T-helper 2 cell (primary cell): ENCODE measurements at places on chromosomes 2 and 18.
A peak's percentile ranks its signal among the peaks of the same experiment; 100 is the strongest.

DNA sequence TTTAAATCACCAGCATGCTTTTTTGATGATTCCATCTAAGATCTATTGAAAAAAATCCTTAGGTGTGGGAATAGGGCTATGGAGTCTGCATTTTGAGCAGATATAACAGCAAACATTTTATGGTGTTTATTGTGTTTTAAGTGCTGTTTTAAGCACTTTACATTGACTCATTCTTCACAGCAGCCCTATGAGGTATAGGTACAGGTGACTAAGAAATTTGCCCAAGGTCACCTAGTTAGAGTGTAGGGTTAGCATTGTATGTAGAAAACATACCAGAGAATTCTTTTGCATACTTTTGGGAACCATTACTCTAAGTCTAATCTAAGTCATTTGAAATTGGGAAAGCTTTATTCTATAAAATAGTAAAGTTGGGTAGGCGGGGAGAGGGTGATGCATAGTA lies 31.3 kb downstream of the PPM1B start:
- no peak for DNase-seq

DNA sequence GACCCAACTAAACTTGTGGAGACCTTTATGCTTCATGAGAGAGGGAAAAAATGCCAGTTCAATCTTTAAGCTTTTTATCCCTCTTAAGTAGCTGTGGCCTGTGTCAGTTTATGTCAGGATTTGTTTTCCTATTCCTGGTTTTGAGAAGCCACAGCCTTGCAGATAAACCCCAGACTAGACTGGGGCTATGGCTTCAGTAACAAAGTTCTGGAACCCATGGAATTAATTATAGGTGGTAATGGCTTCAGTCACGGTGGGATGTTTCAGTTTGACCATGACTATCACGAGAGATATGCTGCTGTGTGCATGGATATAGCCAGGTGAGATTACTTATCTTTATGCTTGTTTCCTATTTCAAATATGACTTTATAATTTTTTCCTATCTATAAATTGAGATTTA lies 134.8 kb downstream of the RAPGEF4 start:
- no peak for DNase-seq

- no peak for DNase-seq
Observed at GRCh38 chr2:5758346-5758745, 66.2 kb downstream of the SOX11 start.

DNA sequence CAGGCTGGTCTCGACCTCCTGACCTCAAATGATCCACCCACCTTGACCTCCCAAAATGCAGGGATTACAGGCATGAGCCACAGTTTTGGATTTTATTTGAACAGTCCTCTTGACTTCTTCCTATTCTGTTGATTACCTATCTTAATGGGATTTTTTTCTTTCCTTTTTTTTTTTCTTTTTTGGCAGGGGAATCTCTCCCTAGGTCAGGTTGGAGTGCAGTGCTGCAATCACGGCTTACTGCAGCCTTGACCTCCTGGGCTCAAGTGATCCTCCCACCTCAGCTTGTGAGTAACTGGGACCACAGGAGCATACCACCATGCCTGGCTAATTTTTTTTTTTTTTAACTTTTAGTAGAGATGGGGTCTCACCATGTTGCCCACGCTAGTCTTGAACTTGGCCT lies 2.8 kb downstream of the MTHFD2 start:
- no peak for DNase-seq

GRCh38 chr2:177816766-177817165 lies 255.8 kb downstream of the PDE11A start:
- no peak for DNase-seq

GRCh38 chr18:31302991-31303390 lies 15.0 kb upstream of the DSG1 start:
- DNase-seq, result no peak

DNA sequence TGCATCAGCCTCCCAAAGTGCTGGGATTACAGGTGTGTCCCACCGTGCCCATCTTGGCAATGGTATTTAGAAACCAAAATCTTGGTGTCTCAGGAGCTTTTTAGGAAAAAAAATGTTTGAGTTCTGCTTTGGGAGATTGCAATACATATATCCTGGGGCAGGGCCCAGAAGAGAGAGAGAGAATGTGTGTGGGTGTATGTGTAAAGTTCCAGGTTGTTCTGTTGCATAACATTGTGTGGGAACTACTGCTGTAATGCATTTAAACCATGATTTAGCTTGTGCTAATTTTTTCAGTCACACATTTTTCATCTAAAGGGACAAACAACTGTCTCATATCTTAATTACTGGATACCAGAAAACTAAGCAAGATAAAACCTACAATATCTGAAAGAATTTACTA lies 70.8 kb upstream of the NABP1 start:
- no peak for DNase-seq

DNA sequence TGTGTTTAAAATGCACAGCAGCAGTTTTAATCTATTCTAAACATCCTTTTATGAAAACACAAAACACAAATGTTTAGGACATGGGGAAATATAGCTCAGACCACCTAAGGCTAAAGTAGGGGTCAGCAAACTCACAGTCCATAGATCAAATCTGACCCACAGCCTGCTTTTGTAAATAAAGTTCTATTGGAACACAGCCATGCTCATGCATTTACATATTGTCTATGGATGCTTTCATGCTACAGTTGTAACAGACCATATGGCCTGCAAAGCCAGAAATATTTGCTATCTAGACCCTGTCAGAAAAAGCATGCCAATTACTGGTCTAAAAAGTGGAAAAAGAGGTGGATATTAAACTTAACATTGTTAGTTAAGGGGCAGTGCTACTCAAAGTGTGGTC lies 1105.4 kb upstream of the KLHL29 start:
- DNase-seq, result no peak

GRCh38 chr18:6661692-6662415 lies 67.7 kb upstream of the ARHGAP28 start:
- DNase-seq, result no peak

- no peak for DNase-seq
Observed at GRCh38 chr2:98827625-98828368, 96.9 kb upstream of the MGAT4A start.

- no peak for DNase-seq
Observed at GRCh38 chr2:28172114-28172898, 220.4 kb upstream of the FOSL2 start.

- DNase-seq, result no peak
Observed at GRCh38 chr18:27164905-27165304, 20.2 kb downstream of the CHST9 start.

- DNase-seq, result no peak
Observed at GRCh38 chr2:171095014-171095582, 65.6 kb downstream of the TLK1 start.

- DNase-seq, result no peak
Observed at GRCh38 chr2:146004462-146004861, 1484.5 kb upstream of the ZEB2 start.

DNA sequence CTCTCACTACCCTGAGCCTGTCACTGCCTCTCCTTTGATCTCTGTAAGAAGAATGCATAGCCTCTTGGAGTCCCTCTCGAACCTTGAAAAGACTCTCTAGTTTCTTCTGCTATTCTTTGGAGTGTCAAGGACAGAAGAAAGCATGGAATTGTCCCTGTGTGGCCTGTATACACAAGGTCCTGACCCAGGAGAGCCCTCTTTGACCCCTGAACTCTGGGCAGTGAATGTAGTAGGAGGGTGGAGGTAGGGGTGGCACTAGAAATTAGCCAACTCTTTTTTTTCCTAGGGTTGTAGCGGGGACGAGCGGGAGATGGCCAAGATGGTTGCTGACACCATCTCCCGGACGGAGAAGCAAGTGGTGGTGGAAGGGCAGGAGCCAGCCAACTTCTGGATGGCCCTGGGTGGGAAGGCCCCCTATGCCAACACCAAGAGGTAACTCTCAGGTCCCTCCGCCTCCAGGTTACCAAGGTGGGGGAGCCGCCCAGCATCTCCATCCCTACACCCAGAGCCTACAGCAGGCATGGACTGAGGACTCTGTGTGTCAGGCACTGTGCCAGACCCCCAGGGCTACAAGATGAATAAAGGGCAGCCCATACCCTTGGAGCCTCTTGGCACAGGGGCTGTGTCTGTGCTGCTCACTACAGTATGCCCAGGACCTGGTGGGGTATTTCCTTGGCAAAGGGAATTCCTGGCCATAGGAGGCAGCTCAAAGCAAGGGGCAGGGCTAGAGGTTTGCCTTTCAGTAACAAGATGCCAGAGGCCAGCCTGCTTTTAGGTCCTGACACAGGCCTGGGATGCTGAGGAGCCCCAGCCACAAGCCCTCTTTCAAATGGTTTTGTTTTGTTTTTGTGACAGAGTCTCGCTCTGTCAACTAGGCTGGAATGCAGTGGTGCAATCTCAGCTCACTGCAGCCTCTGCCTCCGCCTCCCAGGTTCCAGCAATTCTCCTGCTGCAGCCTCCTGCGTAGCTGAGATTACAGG lies 16.4 kb downstream of the VIL1 start:
- DNase-seq, result no peak

GRCh38 chr2:198279026-198279425 lies 474.6 kb downstream of the PLCL1 start:
- no peak for DNase-seq

DNA sequence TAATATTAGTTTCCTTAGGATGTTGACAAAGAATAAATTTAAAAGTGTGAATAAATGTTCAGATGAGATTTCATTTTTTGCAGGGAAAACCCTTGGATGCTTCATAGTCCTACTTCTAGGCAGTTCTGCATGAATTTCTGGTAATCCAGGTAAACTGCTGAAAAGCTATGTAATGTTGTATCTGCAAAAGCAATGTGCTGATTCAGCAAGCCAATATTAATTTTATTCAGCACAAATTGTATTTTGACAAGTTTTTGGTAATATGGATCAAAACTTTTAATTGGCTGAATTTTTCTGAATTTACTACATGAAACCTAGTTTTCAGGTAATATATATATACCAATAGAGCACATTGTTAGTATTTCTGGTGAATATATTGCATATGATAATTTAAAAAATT lies 17.8 kb upstream of the RBBP8 start:
- DNase-seq, result no peak

- no peak for DNase-seq
Observed at GRCh38 chr2:159960414-159960813, 102.0 kb downstream of the PLA2R1 start.

- no peak for DNase-seq
Observed at GRCh38 chr2:166360906-166361305, 14.8 kb downstream of the SCN9A start.

DNA sequence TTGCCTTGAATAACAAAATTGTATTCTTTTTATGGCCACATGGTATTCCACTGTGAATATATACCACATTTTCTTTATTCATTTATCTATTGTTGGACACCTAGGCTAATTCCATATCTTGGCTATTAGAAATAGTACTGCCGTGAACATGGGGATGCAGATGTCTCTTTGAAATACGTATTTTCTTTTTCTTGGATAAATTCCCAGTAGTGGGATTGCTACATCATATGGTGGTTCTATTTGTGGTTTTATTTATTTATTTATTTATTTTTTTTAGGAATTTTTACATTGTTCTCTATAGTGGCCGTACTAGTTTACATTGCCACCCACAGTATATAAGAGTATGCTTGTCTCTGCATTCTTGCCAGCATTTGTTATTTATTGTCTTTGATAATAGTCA lies 679.8 kb upstream of the NRXN1 start:
- DNase-seq, result no peak

DNA sequence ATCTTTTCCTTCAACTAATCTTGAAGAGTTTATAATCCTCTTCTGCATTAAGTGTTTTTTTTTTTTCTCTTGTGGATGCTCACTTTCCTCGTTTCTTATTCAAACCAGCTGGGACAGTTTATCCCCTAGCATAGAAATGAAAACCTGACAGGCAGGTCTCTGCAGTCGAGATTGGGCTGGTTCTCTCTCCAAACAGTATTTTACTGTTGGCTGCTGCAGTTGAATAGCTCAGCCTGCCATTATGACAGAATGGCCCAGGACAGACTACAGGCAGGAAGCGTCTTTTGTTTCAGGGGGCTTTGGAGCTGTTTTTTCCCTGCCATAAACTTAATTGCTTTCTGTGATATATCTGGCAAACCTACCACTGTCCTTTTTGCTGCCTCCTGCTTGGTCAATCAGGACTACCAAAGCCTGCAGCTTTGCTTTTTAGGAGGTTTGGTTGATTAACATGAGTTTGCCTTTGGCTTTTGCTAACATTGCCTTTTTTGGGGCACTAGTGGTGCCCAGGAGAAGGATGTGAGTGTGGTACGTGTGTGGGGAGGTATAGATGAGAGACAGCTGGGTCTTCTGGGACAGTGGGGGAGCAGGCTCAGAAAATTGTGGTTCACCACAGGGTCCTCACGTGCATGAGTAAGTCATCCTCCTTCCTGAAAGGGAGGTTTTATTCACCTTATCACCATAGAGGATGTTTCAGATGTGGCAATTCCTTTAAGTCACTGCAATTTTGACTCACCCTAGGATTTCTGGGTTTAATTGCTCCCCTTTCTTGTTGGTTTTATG lies 128.7 kb downstream of the LYPD6B start:
- DNase-seq, result peak; percentile 93

DNA sequence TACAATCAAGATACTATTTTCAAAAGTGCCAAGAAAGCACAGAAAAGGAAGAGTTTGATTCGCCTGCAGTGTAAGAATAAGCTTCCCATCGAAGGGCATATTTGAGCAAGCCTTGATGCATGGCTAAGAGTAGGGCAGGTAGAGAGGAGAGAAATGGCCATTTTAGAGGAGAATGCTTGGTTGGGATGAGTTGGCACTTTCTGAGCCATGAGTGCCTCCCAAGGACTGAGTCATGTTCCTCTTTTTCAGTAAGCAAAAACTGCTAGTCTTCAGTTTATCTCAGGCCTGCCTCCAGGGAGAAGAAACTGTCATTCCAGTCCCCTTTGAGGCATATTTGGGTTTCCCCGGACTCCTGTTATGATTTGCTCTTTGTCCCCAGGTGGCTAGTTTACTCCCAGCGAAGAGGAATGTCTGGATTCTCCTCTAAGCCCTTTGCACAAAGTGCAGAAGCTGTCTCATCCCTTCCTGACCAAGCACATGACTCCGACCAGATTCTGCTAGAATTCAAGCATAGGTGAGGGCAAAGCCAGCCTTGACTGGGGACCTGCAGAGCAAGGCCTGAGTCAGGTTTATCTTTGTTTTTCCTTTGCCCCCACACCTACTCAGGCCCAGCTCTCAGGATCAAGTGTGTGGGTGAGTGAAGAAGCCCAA lies 115.2 kb downstream of the TTC32 start:
- DNase-seq, result no peak

DNA sequence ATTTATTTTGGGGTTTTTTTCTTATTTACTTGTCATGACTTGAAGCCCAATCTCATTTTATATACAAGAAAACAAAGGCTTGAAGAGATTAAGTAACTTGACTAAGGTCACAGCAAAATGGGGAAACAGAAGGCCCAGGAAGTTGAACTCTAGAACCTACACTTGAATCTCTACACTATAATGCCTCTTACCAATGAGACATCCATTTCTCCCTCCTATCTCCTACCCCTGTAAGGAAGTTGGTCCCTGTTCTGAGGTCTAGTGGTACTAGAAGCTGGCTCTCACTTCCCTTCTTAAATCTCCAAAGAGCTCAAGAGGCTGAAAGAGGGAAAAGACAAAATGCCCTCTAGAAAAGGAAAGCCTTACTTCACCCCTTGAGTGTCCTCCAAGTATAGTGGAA lies 25.5 kb upstream of the IHH start:
- DNase-seq, result no peak
